B cell (primary cell): ENCODE measurements at places on chromosomes 2 and 18. TPM values are rescaled to one million over a fixed set of nuclear protein-coding genes. Genes with fewer than 3 reads are reported as not detected.

DNA sequence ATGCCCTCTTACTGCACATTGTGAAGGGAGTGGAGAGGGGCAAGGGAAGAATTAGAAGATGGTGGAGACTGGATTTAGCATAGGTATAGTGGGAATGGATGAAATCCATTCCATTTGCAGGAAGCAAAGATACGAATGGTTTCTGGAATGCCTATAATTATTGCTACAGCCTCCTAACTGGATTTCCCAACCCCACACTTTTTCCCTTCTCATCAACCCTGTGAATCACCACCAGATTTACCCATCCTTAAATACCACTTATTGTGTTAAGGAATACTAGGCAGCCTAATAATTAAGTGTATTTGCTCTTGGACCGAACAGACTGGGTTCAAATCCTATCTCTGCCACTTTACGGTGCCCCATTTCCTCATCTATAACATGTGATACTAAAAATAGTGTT is 39.3 kb upstream of the CREB1 start:
- H3K27ac ChIP-seq = no peak overlapping the region
- H3K27me3 ChIP-seq = no peaks in the 10 kb centered on the region
- no peaks in the 10 kb centered on the region for H3K36me3 ChIP-seq
- H3K4me3 ChIP-seq = no peak overlapping the region

GRCh38 chr18:8279346-8279745 is 329.9 kb upstream of the RAB12 start:
- no peak for DNase-seq
- peaks cover 3% of the 10 kb centered on the region for H3K27me3 ChIP-seq
- H3K36me3 ChIP-seq = no peaks in the 10 kb centered on the region
- H3K4me3 ChIP-seq = no peak overlapping the region
- H3K4me1 ChIP-seq = no peaks in the 10 kb centered on the region
- no peak overlapping the region for H3K27ac ChIP-seq

DNA sequence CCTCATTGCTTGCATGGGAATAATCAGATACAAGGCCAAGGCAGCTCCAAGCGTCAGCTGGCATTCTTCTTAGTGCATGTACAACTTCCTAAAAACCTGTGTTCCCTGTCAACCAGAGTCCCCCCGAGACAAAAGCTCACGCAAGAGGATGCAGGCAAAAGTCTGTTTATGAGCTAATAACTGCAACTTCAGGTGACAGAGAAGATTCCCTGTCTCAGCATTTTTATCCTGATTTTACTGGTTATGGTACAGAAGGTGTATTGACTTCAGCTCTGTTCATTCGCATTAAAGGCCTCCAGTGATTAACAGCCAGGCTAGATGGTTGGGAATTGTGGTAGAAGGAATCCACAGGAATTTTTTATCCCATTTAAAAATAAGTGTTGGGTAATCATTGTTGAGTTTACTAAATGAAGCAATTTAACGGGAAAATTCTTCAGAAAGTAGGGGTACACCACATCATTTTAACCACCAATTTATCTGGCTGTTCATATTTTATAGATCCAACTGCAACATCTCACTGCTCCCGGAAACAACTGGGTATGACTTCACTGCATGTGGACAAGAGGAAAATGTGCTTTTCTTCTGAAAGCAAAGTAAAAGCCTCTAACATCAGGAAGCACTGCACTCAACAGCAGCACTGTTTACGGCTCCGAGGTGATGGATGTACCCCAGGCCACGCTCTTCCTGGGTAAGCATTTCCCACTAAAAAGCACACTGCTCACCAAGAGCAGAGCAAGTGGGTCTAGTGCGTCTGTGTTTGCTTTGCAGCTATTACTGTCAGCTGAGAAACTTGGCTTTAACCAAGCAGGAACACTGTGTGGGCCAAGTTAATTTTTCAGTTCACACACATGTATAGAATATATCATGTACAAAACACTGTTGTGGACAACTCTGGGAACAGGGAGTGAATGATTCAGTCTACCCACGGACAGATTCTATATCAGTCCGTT is 31.9 kb downstream of the CCBE1 start:
- DNase-seq = no peak
- no peak overlapping the region for H3K27ac ChIP-seq
- no peak overlapping the region for H3K4me3 ChIP-seq
- no peaks in the 10 kb centered on the region for H3K4me1 ChIP-seq
- H3K27me3 ChIP-seq = no peaks in the 10 kb centered on the region

Gene IL1R2
- not detected in 2 replicates for total RNA-seq

Gene SULT1C3
- total RNA-seq = not detected in 2 replicates

GRCh38 chr2:100884145-100884621 is 64.2 kb downstream of the NPAS2 start:
- DNase-seq = no peak
- no peak overlapping the region for H3K4me3 ChIP-seq
- H3K27me3 ChIP-seq = no peaks in the 10 kb centered on the region
- H3K36me3 ChIP-seq = no peaks in the 10 kb centered on the region
